Right hindlimb (tissue), 1 donor: ENCODE measurements at places on chromosomes 1 and 21.

DNA sequence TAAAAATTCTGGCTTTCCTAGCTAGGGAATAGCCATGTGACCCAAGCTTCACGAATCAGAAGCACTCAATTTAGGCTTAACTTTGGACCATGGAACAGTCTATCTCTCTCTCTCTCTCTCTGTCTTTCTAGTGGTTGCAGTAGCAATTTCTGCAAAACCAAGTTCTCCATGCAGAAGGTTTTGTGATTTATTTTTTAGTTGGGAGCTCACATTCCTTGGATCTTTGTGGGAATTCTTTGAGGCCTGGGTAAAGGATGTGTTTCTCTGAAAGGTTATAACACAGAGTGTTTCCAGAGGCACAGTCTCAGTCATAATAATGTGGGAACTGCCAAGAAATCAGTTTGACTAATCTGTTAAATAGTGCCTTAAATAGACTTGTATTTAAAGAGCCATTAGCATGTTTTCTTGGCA lies 112.3 kb upstream of the COL11A1 start:
- no peak for DNase-seq

DNA sequence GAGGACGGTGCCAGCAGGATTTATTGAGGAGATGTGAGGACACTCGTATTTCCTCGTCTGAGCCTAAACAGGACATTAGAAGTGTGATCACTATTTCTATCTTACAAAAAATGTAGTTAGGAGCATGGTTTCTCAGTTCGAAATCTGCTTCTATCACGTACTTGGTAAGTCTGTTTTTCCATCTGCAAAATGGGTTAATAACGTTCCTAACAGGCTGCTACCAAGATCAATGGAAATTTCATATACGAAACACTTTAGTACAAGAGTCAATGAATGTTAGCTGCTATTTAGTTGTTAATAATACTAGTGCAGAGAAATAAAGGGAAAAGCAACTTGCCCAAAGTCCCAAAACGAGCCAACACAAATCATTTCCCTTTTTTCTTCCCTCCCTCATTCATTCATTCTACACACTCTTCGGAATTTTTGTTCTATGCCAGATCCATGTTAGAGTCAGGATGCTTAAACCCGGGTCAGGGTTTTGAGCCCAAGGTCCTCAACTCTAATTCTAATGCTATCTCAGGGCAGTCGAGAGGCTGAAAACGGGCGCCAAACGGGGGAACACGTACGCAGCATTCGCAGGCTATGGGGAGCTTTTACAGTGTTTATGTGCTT lies 608 bp downstream of the SNRNP40 start:
- DNase-seq: no peak

DNA sequence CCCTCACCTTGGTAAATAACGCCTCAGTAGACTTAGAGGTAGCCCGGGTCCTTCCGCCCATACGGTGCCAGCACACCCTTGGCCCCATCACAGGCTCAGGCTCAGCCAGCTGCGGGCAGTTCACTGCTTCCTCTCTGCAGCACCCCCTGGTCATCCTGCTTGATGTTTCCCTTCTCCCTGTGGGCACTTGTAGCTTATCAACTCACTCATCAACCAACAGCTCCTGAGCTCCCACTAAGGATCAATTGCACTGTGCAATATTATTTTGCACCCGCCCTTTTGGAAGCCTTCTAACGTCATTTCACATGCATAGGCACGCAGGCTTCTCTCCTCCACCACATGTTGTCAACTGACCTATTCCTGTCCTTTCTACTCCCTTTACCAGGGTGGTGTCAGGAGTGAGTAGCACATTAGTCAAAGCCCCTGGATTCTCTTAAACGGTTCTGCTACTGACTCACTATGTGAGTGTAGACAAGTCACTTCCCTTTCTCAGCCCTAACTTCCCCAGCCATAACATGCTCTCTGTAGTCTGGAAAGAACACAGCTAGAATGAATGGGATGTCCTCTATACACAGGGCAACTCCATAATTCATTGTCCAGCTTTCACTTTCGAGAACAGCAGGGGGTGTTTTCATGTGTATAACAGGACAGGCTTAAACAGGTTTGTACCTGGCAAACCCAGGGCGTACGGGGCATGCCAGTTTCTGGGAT lies 47.1 kb upstream of the IRF2BP2 start:
- no peak for DNase-seq

GRCh38 chr1:184145083-184145482 lies 93.6 kb downstream of the TSEN15 start:
- DNase-seq: no peak

- DNase-seq: peak; percentile 81
Observed at GRCh38 chr1:53145942-53146708, 3.7 kb upstream of the SLC1A7 start.
